ENCODE measurements at places on chromosomes 6 and 20.

DNA sequence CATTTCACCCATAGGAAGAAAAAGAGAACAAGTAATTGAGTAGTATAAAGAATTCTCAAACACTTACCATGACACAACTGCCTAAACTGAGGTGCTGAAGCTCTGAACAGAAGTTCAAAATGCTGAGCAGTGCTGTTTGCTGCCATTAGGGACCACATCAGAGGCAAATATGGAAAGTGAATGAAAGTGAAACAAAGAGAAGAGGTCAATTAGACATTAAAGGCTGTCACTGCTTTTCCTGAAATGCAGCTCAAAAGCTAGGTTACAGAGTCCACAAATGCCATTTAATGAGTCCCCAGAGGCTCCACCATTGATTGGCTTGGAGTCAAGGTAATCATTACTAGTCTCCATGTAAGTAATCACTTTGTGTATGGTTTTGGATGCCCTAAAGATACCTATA lies 46.1 kb downstream of the POU3F2 start:
- DNase-seq, result no peak

- no peak for DNase-seq
Measured at GRCh38 chr6:149884215-149884614, 13.7 kb downstream of the RAET1E start.

DNA sequence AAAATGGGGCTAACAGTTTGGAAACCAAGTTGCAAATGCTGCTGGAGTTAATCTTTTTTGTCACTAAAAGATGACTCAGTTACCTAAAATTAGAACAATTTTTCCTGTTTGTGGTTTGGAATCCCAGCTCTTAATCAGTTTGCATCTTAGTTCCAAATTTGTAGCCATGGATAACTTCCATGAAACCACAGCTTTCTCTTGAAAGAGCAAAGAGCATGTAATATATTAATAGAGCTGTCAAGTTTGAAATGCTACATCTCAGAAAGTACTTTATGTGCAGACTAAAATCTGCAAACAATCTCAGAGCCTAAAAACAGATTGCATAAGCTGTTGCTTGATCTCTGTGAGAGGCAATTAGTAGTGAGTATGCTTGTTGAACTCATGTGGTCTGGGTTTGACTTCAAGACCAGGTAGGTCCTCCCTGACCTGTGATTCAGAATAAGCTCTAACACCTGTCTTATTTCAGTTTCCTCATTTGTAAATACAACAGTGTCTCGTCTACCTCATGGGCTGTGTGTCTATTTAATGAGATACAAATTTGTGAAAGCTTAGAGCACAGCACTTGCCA lies 23.5 kb downstream of the DHX35 start:
- no peak for DNase-seq

DNA sequence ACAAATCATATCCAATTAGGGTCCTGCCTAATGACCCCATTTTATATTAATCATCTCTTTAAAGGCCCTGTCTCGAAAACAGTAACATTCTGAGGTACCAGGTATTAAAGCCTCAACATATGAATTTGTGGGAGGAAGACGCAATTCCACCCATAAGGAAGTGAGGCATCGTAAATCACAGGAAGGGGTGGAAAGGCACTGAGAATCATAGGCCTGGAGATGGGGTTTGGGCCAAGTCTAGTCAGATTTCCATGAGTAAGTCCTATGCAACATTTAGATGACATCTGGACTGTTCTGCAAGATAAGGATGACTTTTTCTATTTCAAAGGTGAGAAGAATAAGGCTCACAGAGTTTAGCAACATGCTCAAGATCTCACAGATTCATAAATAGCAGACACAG lies 534.0 kb downstream of the KHDRBS2 start:
- no peak for DNase-seq

GRCh38 chr6:31607317-31607716 lies 7.7 kb upstream of the AIF1 start:
- no peak for DNase-seq

DNA sequence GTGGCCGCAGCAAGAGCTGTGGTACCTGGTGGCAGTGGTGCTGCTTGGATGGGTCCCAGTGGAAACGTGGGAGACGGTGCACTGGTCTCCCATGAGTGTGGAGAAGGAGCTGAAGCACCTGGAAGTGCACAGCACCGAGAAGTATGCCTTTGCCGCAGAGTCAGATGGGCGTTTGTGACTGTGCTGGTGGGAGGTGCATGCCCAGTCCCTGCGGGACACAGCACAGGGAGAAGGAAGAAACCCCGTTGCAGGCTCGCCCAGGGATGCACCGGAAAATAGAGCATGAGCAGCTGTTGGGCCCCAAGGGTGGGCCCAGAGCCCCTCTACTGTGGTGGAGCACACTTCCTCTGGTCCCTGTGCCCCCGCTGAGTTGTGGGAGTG lies 19.3 kb upstream of the RGS17 start:
- no peak for DNase-seq

GRCh38 chr6:163149279-163149848 lies 265.2 kb upstream of the QKI start:
- no peak for DNase-seq

GRCh38 chr20:25394996-25395395 lies 4.4 kb upstream of the ABHD12 start:
- DNase-seq, result no peak

GRCh38 chr20:46752728-46753127 lies 43.3 kb downstream of the SLC2A10 start:
- DNase-seq, result peak; percentile 36

GRCh38 chr20:57652606-57653545 lies 32.6 kb upstream of the ZBP1 start:
- DNase-seq, result no peak

- peak; percentile 33 for DNase-seq
Measured at GRCh38 chr20:49318430-49319207, 40.8 kb upstream of the ZNFX1 start.

DNA sequence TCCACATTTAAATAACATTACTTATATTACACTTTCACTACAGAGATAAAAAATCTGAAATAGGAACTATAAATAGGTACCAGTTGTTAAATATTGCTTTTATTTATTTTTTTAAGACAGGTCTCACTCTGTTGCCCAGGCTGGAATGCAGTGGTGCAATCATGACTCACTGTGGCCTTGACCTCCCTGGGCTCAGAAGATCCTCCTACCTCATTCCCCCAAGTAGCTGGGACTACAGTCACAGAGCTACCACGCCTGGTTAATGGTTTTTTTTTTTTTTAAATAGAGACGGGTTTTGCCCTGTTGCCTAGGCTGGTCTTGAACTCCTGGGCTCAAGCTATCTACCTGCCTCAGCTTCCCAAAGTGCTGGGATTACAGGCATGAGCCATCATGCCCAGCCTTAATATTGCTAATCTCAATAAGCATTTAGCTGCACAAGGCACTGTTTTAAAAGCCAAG lies 17.3 kb downstream of the EEF1E1 start:
- DNase-seq, result no peak

- no peak for DNase-seq
Measured at GRCh38 chr6:77072694-77073409, 390.4 kb downstream of the HTR1B start.

DNA sequence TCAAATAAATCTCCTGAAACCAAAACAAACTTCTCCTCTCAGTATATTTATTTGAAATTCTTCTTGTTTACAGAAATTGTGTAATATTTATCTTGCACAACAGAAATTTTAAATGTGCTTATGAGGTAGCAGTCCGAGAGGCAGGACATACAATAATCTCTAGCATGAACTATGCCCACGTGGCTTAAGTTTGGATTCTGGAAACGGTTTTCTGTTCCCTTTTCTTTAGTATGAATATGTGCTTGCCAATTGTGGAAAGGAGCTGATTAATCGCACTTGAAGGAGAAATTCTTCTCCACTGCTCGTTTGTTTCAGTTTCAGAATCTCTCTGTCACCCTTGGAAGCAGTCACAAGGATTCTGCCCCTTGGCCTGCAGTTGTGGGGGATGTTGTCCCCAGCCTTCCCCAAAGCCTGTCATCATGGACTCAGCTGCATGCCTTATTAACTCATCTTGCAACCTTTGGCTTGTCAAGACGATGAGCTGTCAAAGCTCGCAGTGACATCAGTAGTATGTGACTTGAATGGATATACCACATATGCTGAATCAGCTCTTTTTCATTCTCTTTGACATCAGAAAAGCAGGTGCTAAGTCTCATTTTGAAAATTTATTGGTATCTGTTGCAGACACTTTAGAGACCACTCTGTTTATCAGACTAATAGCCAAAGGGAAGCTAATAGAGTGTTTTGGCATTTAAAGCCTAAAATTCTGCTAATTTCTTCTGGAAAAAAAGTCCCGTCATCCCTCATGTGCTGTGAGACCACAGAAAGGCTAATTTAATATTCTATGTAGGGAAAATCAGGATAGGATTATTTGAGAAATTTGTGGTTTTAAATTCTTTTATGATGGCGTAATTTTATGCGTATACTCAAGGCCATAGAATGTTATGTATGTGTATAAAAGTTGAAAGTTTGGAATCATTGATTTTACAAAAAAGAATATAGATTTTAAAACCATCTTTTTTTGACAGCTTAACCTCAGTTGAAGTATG lies 186.8 kb downstream of the ARID1B start:
- no peak for DNase-seq

GRCh38 chr6:142722012-142722411 lies 223.0 kb downstream of the HIVEP2 start:
- DNase-seq, result no peak

DNA sequence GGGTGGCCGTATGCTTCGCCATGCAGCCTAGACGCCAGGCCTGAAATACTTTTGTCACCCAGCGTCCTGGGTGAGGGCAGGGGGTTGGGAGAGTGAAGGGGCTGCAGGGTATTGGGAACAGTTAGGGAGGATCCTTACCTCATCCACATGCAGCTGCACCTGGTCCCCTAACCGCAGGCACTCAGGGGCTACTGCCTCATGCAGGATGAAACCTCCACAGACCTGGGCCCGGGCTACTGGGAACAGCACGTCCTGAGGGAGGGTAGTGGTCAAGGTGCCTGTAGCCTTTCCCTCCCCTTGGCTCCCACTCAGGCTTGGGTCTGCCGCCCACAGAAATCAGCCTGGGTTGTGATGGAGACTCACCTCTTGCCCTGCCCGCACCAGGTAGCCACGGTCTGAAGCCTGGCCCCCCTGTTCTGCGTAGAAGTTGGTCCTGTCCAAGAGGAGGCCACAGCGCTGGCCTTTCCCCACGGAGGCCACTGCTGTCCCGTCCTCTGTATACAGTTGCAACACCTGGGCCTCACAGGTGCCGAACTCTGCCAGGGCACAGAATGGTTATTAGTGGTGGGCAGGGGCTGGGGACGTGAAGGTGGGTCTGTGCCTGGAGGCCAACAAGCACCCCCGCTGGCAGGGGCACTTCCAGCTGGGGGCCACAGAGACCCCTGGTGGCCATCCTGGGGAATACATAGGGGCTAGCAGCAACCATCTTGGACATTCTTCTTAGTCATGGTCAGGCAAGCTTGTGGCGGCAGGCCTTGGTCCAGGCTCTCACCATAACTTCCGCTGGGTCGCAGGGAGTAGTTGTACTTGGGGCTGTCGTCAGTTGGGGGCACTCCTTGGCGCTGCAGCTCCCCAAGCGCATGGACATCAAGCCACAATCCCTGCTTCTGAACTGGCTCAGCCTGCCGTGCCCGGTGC lies 8.6 kb downstream of the AARS2 start:
- peak; percentile 52 for DNase-seq

DNA sequence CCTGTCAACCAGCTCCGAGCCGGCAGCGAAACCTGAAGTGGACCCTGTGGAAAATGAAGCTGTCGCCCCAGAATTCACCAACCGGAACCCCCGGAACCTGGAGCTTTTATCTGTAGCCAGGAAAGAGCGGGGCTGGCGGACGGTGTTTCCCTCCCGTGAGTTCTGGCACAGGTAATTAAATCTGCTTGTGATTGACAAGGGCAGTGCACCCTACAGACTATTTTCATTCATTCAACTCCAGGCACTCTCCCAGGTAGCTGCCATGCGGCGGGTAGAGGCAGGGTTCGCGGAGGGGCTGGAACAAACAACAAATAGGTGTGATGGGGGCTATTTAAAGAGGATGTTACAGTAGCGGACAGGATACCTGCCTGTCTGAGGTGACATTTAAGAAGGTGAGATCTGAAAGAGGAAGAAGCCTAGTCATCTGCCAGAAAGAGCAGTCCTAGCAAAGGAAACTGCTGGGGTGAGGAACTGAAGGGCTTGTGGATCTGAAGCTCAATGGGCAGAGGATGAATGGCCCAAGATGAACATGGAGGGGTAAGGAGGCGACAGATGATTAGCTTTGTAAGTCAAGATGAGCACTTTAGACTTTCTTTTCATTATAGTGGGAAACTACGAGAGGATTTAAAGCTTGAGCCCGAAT lies 810 bp downstream of the MRPL18 start:
- DNase-seq, result peak; percentile 33

- DNase-seq, result no peak
Measured at GRCh38 chr20:61588411-61589385, 336.6 kb downstream of the CDH4 start.

DNA sequence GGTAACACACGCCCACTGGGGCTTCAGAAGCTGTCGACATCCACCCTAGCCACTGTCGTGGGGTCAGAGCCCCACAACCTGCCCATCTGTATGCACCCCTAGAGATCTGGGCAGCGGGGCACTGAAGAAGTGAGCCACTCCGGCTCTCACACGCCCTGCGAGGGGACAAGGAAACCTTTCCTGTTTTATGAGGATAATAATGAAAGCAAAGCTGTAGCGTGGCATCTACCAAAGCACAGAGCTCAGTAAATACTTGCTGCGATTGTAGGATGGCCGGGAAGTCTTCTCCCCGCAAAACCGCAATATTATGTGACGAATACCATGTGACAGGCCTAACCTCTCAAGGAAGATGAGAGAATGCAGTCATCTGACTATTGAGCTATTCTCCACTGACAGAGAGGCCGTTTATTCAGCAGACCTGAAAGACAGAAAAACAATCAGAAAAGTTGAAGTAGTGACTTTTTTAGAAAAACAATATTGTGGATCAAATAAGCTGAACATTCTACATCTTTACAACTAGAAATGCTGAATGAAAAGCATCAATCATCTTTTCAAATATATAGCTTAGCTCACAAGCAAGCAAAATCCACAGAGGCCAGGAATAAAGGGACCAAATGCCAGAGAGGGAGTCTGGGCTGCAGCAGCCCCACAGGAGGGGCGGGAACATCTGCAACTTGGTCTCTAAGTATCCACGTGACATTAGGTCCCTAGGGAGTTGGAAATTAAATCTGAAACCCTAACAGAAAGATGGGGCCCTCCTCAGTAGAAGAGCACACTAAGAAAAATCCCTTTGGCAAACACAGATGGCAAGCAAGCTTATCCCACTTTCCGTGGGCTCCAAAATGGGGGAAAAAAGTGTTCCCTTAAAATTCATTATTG lies 207.8 kb downstream of the TTLL2 start:
- no peak for DNase-seq

DNA sequence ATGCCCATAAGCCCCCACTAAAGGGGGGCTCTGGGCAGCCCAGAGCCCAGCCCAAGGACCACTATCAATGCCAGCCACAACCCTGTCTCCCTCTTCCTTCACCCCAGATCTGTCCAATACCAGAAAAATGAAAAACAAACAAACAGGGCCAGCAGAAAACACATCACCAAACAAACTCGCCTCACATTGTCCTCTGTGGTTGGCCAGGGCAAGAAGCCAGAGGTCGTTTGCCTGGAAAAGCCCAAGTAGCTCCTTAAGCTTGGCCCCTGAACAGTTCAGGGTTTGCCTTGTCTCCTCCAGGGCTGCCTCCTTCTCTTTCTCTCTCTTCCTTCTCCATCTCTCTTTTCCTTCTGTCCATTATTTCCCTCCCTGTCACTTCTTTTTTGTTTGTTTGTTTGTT lies 10.1 kb upstream of the SCUBE3 start:
- no peak for DNase-seq
